ENCODE measurements at places on chromosomes 16 and 17. TPM values are rescaled to one million over a fixed set of nuclear protein-coding genes. Genes with fewer than 3 reads are reported as not detected.

The CFAP97D1 gene
- not detected for total RNA-seq

The PYY gene
- total RNA-seq: not detected

- no peak for DNase-seq
Observed at GRCh38 chr17:45975640-45976295, 23.3 kb upstream of the STH start.

GRCh38 chr17:51389875-51390274 is 129.5 kb downstream of the UTP18 start:
- DNase-seq: no peak

DNA sequence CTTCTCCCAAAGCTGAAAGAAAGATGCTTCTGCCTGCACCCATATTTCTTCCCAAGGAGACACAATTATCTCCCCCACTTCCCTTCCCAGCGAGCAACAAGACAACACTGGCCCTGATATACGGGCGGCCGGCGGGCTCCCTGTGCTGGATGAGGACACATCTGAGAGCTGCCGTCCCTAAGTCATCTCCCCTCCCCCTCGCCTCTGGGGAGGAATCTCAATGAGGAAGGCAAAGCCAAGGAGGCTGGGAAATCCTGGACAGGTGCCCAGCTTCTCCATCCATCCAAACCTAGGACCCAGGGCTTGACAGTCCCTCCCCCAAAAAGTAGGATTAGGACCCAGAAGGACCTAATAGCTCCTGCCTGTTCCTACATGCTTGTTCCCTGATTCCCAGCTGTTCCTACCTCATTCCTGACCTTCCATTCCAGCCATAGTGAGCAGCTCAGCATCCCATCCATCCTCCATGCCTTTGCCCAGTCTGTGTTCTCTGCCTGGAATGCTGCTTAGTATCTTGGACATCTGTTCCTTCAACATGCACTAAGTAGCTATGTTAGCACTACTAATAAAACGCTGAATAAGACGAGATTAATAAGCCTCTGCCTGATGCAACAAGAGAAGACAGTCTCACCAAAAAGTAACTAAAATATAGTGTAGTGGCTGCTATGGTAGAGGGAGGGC is 167.9 kb downstream of the CCT6B start:
- no peak for DNase-seq

- no peak for DNase-seq
Observed at GRCh38 chr17:29060475-29060874, 17.5 kb downstream of the PIPOX start.

- no peak for DNase-seq
Observed at GRCh38 chr17:65896889-65897288, 295.0 kb downstream of the CEP112 start.

DNA sequence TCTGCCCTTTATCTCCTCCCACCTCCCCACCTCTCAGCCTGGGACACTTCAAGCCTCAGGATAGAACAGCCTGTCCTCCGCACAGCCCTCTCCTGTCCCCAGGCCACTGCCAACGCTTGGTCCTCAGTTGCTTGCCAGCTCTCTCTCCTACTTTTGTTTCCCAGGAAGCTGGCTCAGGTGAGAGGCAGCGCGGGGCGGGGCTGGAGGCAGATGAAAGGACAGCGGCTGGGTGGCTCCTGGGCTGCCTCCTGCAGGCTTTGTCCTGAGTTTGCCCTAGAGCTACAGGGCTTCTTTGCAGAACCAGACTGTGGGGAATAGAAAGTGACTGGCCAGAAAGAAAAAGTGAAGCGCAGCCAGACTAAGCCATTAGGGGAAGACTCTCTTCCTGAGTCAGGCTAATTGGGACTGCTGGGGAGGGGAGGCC is 48.2 kb upstream of the CDC42EP4 start:
- DNase-seq: no peak

The TPSG1 gene
- total RNA-seq: 0.23 TPM

DNA sequence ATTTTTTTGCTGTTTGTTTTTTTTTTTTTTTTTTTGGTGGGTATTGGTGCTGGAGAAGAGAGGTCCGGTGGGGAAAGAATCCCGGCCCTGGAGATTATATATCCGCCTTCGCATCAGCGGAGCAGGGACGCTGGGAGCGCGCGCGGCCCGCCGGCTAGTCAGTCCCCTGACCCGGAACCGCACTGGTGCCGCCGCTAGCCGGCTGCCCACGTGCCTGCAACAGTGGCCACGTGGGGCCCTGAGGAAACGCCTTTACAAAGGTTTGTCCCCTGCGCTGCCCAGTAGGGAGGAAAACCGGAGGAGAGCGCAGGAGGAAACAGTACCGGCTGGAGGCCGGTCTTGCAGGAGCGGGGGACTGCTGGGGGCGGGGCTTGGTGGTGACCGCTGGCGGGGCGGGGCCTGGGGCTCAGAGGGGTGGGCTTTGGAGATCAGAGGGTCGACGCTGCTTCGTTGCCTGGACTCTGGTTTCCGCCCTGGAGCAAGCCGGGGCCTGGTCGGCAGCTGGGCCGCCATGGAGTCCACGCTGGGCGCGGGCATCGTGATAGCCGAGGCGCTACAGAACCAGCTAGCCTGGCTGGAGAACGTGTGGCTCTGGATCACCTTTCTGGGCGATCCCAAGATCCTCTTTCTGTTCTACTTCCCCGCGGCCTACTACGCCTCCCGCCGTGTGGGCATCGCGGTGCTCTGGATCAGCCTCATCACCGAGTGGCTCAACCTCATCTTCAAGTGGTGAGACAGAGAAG is at the start of gene G6PC3:
Gene G6PC3 (plus strand): TSS at position 281 of the 743 bp plus-strand sequence. CDS start 231 bp downstream, at position 512.
- DNase-seq: peak; percentile 96

The TPPP3 gene
- total RNA-seq: 0.71 TPM

The KRT12 gene
- total RNA-seq: not detected

GRCh38 chr16:5205361-5206040 is 107.9 kb upstream of the EEF2KMT start:
- DNase-seq: no peak

The NPIPA2 gene
- 0.24 TPM for total RNA-seq

All from Daoy (cell line).